ENCODE measurements at places on chromosomes 13 and 19.
A peak's percentile ranks its signal among the peaks of the same experiment; 100 is the strongest.

DNA sequence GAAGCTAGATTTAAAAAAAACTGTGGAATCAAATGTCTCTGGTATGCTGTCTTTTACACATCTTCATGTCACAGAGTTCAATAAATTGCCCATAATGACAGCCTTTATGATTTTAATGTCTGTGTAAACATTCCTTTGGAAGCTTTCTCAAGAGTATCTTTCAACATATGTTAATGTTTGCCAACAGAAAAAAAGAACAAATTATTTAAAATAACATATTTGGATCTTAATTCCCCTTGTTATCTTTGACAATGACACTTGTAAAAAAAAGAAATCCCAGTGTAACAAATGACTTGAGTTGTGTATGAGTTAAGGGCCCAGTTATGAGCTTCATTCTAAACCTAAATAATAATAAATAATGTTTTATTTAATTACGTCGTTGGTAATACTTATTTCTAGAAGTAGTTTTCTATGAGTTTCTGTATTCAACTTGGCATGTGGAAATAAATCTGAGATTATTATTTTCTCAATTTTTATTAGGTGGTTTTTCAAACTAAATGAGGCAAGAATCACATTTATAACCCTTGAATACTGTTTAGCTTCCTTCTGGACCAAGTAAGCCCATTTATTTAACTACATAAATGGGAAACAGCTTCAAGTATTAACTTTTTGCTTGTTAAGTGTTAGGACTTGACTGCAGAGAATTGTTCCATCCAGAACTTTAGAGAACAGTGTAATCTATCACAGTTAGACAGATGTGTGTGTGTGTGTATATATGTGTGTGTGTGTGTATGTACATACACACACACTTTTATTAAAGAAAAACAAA, 182.1 kb downstream of the POSTN start:
- no peak for DNase-seq

- peak; percentile 17 for DNase-seq
Observed at GRCh38 chr13:65985612-65986011, 1244.5 kb downstream of the PCDH9 start.

DNA sequence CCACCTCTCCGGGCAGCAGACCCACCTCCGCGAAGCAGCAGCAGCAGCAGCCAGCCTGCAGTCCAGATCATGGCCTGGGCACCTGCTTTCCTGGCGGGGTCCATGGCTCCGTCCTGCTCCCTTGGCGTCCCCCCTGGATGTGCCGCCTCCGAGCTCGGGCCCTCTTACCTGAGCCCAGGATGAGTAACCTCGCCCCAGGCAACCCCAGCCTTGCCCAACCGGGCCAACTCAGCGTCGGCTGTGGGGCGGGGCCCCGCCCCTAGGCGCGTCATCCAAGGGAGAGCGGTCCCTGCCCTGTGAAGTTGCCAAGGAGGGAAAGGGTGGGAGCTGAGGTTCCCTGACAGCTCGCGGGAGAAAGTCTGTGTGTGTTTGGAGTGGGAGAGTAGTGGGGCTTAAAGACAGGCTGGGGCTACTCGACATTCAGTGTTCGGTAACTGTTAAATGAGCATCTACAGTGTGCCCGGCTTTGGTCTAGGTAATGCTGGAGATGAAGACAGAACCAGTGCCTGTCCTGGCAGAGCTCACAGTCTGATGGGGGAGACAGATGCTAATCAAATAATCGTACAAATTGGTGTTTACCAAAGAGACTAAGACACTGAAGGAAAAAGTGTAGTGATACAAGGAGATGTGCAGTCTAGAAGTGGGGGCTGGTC, at the start of gene LYPD3:
Gene LYPD3, minus strand, starts transcription at position 141 of the 653 bp plus-strand sequence. Its CDS starts 37 bp downstream, at position 104.
- DNase-seq = no peak

DNA sequence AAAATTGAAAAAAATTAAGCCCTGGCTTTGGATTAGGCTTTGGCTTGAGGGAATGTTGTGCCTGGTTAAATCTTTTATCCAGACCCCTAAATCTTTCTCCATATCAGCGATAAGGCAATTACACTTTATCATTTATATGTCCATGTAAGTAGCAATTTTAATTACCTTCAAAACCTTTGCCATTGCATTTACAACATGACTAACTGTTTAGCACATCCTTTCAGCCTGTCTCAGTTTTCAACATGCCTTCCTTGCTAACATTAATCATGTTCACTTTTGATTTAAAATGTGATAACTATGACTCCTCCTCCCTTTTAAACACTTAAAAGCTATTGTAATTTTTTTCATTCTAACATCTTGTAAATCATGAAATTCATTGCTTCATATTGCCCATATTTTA, 583.7 kb downstream of the SLITRK1 start:
- no peak for DNase-seq

Data from DMS53 (cell line).